ENCODE measurements at places on chromosomes 6 and 20.

- no peak for DNase-seq
Observed at GRCh38 chr6:170296423-170296745, 5.5 kb upstream of the DLL1 start.

DNA sequence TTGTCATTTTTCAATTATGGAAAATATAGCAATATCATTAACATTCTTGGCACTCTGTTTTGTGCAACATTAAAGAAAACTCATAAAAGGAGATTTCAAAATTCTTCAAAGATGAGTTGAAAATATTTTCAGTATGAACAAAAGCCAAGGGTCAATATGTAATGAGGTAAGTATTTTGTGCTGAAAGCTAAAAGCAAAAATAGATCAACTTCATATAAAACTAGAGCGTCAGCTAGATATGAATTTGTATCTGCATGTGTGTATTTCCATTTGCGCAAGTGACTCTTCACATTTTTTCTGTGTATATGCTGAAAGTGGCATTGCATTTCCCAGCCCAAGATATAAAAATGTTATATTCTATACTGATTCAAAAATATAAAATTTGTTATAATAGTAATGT, 492.1 kb upstream of the EYS start:
- no peak for DNase-seq

DNA sequence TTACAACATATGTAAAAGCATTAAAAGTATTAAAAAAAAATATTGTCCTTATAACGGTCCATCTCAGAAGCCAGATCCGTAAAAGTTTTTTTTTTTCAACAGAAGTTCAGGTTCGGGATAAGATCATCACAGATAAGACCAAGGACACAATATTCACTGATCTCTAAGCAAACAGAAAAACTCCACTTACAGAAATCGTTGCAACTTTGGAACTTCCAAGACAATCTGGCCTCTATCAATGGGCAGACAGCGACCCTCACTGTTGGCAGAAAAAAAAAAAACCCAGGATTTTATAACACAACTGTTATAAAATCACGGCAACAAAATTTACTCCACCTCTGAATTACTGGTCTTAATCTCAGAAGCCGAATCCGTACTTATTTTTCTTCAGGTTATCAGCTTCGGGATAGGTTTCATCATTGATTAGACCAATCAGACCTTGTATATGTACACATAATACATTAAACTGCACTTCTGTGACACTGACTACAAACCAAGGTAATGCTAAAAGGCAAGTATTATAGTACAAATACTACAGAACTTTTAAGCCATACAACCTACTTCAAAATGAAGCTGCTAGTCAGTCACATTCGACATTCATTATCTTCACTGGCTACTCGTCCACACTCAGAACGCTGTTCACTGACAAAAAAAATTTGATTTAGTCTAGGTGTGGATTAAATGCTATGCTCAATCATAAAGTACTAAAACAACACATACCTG, 34.7 kb upstream of the SYNCRIP start:
- no peak for DNase-seq

GRCh38 chr20:22438926-22439325, 145.4 kb downstream of the FOXA2 start:
- no peak for DNase-seq

DNA sequence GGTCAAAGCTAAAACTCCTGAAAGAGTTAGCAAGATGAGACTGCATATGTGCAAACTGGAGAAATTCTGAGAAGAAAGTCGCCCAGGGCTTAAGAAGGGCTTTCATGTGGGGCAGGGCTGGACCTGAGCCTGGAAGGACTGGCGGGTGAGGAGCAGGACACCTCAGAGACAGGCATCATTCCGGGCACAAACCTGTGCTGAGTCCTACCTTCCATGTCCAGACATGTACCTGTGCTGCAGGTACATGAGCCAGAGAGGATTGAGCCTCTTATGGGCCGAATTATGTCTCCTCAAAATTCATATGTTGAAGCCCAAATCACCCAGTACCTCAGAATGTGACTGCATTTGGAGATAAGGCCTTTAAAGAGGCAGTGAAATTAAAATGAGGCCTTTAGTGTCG, 171.0 kb downstream of the QRSL1 start:
- DNase-seq: no peak
